ENCODE measurements at places on chromosomes 13 and 19.

DNA sequence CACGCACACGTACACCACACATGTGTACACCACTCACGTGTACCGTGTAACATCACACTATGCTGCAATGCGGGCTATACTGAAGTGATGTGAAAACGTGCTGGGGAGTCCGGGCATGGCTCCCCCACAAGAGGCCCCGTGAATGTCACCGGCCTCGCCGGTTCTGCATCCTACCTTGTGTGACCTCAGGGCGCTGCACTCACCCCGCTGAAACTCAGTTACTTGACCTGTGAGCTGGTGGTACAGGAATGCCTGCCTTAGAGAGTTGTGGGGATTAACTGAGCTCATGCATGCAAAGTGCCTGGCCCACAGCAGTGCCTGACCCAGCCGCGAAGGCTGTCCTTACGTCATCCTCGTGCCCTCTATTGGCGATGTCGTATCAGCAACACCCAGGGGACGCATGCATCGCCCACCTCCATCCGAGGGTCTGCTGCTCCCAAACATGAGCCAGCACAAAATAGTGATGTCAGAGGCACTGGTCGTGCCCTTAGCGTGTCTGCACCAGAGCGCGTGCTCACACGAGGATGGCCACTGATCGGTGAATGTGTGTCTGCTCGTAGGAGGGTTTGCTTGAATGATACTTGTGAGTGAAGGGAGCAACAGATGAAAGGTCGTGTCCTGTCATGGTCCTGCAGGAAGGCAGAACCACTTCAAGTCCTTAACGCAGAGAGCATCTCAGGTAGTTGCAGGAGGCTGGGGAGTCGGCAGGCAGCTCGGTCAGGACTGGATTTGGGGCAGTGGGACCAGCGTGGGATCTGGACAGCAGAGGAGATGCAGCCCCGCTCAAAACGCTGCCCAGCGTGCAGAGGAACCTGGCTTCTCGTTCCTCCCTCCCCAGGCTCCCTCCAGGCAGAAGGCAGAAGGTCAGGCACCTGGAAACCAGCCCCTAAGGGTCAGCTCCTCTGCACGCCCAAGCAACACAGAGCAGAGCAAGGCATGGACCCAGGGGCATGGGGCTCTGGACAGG lies 126.2 kb upstream of the SPACA7 start:
- peak; percentile 50 for DNase-seq

DNA sequence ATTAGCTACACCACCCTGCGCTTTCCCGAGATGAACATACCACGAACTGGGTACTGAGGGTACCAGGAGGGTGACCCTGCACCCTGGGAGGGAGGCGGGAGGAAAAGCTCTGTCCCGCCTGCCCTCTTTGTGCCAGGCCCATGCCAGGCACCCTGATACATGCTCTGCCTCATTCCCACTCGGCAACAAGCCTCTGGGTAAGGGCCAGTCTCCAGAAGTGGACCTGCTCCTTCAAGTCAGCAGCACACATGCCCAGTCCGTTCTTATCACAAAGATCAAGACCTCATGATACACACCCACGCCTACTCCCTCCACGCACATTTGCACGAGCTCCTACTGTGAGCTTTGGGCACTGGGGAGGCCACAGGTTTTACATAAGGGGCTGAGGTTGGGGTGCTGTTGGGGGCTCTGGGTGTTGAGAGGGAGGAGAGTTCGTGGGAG lies 2.0 kb upstream of the FFAR1 start:
- DNase-seq: peak; percentile 18

DNA sequence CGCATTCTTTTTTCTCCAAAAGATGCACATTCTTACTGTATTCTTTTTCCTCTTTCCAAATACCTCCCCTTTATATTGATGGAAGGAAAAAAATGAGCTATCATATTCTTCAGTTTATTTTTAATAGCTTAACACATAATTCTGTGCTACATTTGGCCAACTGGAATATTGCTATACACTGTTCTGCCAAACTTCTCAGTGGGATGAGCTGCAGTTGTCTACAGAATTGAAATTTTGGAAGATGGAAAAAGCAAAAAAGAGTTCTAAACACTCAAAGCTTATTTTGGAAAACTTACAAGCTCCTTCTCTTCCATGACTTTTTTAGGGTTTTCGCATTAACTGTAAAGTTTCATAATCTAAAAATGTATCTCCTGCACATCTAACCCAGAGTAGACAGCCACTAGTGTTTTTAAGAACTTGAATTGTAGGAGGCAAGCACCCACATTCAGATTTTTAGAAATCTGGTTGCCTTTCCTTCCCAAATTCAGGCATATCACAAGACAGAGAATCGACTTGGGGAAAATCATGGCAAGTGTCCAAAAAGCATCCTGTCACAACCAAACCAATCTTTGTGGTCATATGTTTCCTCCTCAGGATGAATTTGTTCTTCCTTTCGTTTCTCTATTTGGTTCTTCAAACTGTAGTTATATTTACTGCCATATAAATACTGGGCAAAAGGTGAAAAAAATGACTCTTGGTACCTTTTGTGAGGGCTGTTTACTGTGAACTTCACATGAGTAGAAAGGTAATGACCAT lies 111.4 kb upstream of the FRY start:
- DNase-seq: no peak

DNA sequence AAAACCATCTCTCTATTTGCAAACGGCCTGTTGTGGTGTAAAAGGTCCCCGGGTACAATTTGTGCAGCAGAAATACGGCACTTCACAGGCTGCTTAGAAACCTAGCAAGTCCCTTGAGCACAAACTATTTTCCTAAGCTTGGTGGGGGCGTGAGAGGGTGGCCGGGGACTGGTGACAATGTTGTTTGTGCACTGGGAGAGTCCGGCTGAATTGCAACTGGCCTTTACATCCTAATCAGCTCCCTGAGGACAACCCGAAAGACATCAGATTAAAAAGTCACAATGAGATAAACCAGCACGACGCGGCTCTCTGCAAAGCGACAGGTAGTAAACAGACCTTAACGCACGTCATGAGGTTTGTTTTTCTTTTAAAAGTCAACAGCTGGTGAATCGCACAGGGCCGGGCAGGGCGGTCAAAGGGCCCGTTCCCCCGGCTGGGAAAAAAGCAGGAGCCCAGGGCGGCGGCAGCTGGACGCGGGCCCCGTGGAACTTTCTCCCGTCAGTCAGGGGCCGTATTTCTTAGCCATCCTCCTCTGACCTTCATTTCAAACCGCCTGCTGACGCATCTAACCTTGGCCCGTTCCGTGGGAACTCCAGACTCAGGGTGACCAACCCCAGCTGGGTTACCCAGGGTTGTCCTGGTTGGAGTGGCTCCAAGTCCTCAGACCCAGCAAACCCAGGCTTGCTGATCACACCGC lies 112.3 kb downstream of the GADD45B start:
- DNase-seq: peak; percentile 76

DNA sequence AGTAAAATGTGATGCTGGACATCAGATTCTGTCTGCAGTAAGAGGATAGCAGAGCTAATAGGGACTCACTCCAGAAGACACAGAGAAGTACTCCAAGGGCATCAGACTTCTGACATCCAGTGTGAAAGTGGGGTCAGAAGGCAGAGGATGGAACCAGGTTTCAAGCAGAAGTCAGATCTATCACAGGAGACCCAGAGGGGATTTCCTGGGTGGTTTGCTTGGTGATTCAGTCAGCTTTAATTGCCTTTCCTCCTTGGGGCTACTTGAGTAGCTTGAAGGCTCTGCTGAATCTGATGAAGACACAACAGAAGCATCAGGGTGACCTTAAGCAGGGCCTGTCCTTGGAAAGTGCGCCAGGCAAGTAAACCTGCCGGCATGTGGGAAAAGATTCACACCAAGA lies 300.6 kb downstream of the COG6 start:
- no peak for DNase-seq

All from endodermal cell (in vitro differentiated cells).